ENCODE measurements at places on chromosomes 6 and 20. TPM values are rescaled to one million over a fixed set of nuclear protein-coding genes. Genes with fewer than 3 reads are reported as not detected.

The HLA-DQA1 gene
- not detected for total RNA-seq

The LPA gene
- not detected for total RNA-seq

The CCM2L gene
- total RNA-seq: not detected

The GJA10 gene
- total RNA-seq: not detected

The SOX18 gene
- total RNA-seq: not detected

The TTLL9 gene
- total RNA-seq: 0.17 TPM

All from mammary epithelial cell (primary cell).